Stimulated activated CD8-positive, alpha-beta memory T cell treated with anti-CD3 and anti-CD28 coated beads, Interleukin-15, amount 100 ng/mL, for 48 hours (primary cell): ENCODE measurements at places on chromosomes 11 and 22.

DNA sequence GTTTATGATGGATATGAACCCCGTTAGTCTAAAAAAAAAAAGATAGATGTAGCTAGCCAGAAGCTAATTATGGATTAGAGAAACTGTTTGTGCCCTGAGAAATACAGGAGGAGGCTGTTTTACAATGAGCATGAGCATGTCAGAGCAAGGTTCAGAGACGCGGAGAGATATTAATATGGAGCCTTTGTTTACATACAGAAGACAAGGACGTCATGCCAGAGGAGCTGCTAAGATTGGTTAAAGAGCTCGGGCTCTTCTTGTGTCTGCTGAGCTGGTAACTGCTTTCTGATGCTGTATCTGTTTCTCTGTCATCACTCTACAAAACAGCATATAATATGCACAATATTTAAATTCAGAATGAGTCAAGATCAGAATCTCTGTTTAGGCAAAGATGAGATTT is 24.9 kb upstream of the CCDC89 start:
- DNase-seq, result no peak

- no peak for DNase-seq
Measured at GRCh38 chr22:27224485-27225374, 567.3 kb downstream of the MIAT start.

DNA sequence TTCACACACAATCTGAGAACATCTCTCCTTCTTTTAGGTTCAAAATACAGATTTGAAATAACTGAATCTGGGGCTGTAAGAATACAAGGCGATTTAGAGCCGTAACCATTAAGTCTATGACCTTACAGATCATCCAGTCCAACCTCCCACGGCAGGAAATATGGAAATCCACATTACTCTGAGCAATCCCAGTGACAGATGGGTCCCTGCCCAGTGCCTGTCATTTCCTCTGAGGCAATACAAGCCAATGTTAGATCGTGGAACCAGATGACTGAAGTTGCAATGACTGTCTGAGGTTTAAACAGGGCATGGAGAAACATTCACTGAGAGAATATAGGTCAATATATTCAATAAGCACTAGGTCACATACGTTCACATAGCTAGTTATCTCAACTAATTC is 77.4 kb upstream of the OR5AK2 start:
- DNase-seq, result no peak

DNA sequence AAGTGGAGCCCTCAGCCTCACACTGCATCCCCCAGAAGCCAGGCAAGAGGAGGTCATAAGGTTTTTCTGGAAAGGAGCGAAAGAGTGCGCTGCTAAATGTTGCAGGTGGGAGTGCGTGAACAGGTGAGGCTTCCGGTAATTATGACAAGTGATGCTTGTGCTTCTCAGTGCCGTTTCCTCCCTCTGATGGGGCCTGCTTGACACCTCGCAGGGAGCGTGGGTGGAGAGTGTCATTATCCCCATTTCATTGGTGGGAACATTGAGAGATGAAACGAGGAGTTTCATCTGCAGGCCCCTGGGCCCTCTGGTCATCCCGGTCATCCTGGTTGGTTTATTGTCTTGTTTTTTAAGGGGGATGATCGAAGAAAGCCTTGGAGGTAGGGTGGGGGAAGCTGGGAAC is 57.5 kb downstream of the BCR start:
- no peak for DNase-seq

DNA sequence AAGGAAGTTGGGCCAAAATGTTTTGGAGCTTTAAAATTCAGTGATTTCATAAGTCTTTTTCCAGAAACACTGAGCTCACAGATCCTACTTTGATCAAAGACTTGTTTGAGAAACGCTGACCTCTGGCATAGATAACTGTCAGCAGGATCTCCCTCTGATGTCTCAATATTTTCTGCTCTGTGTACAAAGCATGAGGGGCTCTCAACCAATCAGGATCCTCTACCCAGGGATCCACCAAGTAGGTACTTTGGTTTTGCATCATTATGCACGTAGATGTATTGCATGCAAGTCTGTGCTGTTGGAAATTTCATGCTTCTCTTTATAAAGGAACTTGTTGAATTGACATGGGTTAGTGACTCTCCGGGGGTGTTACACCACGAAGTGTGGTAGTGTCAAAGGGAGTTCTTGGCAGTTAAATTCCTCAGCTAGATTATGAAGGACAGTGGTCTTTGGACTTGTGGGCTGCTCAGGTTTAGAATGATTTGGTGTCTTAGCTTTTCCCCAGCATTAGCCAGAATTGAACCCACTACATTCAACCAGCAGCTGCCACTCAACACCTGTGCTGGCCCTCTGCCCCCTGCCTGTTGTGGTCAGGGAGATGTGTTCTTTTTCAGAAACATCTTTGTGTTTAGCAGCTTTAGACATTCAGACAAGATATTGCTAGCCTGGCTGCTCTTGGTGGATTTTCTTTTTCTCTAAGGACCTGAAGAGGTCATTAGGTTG is 1.7 kb upstream of the DIXDC1 start:
- DNase-seq, result no peak

DNA sequence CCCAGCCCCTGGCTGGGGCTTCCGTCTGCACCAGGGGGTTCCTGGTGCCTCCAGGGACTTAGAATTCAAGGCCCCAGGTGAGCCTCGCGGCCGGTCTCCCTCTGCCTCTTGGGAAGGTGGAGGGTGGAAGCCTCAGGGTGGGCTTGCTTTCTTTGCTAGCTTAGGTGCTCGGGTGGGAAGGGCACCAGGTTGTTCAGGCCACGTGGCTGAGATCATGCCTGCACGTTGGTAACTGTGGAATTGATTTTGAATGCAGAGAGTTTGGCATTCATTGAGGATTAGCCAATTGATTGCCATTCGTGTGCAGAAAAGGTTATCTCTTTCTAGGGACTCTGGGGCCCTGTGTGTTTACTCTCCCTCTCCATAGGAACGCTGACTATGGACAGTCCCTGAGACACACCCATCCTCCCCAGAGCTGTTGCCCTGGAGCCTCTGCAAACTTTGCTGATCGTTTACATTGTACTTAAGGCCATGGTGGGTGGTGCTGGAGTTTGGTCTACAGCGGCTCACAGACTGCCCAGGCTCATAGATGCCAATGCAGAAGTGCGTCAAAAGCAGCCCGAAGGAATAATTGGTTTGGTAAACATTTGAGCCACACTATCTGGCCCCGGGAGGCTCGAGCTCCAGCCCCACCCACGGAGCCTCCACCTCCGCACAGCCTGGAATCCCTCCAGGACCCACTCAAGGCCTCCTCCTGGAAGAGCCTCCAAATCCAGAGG is 1457.7 kb downstream of the BRD1 start:
- no peak for DNase-seq

DNA sequence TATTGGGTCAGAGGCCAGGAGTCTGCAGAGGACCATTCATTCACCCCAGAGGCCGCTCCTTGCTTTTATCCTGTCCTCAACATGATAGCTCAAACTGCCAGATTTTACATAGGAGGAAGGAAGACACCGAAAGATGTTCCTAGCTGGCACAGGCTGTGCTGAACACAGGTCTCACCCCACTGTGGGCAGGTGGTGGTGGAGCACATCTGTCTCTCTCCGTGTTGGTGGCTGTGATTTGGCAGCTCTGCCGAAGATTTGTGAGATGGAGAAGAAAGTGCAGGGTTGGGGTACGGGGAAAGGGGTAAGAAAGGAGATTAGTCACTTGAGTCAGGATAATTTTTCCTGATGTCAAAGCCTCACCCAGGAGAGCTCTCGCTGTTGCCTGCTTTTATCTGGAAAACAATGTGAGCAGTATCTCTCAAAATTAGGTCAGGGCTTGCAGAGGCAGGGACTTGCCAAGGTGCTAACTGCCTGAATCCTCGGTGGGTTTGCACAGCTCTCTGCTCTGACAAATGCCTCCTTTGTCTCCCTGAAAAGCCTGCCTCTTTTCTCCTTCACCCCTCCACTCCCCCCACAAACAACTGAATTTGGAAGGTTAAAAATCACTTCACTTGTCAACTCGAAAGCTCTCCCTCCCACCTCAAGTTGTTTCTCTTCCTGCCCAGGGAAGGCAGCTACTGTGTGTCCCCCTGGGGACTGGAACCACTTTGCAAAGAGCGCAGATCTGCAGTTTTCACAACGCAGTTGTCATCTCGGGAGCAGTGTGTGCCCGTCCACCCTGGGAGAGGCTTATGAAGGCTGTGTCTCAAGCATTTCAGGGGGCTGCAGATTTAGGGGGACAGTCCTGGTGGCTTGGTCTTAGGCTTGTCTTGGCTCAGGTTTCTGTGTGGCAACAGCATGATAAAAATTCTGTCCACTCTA is 299.7 kb downstream of the ST3GAL4 start:
- DNase-seq, result no peak

DNA sequence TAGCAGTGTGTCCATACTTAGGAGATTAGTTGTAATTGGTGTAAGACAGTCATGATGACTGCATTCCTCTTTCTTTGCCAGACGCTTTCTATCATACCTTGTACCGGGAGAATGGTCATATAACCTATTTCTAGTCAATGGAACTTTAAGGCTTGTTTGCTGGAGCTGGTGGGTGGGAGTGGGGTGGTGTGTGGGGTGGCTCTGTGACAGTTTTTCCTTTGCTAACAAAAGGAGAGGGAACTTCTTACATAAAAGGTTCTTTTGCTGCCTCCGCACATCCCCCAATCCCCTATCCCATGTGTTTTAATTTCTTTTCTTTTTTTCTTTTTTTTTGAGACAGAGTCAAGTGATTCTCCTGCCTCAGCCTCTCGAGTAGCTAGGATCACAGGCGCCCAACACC is 9.8 kb upstream of the NUCB2 start:
- no peak for DNase-seq

GRCh38 chr11:122808478-122808869 is 29.8 kb upstream of the CRTAM start:
- peak; percentile 28 for DNase-seq

DNA sequence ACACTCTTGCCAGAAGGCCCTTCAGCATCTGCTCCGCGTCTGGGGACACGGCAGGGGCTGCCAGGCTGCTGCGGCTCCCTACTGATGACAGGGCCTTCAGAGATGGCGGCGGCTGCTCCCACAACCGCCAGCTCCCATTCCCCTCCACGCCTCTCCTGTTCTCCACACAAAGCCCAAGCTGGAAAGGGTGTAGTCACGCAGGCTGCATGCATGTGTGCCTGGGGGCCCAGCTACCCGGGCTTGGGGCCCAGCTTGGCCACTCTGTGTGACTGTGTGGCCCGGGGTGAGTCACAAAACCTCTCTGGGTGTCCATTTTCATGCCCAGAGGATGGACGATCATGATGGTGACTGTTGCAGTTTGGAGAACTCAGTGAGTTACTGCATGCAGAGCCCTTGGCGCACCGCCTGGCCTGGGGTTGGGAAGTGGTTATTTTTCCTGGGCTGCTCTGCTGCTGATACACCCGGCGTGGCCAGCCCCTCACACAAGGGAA is 31.7 kb upstream of the PARVB start:
- DNase-seq, result no peak

GRCh38 chr11:2399488-2400068 is 972 bp upstream of the TSSC4 start:
- DNase-seq, result no peak

DNA sequence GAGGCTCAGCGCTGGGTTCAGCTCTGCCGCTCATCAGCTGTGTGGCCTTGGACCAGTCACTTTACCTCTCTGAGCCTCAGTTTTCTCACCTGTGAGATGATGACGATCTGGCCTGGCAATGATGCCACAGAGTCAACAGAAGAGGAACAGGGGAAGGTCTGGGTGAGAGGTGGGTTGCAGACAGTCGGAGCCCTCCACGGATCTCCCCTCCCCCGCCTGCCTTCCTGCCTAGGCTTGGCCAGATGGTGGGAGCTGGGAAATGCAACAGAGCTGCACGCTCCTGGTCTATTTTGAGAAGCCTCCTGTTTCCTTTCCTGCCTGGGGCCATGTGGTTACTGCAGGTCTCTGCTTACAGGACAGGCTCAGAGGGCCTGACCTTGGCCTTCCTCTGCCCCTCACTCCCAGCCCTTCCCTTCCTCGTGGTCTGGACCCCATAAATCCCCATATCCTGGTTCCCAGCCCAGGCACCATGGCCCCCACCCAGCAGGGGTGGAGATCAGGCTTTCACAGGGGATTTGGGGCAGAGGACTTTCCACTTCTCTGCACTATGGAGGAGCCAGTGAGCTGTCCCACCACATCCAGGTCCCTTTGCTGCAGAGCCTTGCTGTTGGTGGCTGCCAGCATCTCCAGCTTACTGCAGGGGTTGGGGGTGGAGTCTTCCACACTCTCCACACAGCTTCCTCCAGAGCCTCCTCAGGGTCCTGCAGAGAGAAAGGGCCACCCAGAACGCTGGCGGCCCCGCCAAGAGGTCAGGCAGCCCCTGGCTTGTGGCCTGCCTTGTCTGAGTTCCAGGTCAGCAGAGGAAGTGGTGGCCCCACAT is 46.9 kb downstream of the C11orf96 start:
- no peak for DNase-seq

- no peak for DNase-seq
Measured at GRCh38 chr11:62923601-62924411, 2.6 kb upstream of the CHRM1 start.

DNA sequence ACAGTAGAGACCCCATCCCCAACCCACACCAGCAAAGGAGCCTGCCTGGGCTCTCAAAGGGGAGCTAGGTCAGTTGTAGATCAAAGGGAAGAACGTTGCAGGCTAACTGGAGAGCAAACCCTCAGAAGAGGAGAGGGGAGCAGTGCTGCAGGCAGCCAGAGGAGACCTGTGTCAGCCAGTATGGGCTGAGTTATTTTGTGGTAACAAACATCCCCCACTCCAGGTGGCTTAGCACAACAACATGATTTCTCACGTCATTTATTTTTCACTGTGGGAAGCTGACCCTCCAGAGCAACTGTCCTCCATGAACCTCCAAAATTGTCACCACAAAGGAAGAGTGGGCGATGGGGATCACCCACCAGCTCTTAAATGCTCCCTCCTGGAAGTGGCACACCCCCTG is 19.8 kb upstream of the SHANK2 start:
- DNase-seq, result no peak

- DNase-seq, result no peak
Measured at GRCh38 chr11:89220684-89221339, 43.1 kb downstream of the TYR start.
